Muscle of leg (tissue), 16 donors: ENCODE measurements at places on chromosomes 4 and X. TPM values are rescaled to one million over a fixed set of nuclear protein-coding genes. Genes with fewer than 3 reads are reported as not detected.

- peak; percentile 66 for DNase-seq
These were observed 345.1 kb upstream of the TACR3 start for GRCh38 chr4:104064646-104065577.

STARD8 gene
- 19.1 TPM for polyA plus RNA-seq

VEGFC gene
- 6.4 TPM for polyA plus RNA-seq

GRCh38 chr4:76373919-76374552 lies 46.9 kb downstream of the CCDC158 start:
- DNase-seq = no peak

DNA sequence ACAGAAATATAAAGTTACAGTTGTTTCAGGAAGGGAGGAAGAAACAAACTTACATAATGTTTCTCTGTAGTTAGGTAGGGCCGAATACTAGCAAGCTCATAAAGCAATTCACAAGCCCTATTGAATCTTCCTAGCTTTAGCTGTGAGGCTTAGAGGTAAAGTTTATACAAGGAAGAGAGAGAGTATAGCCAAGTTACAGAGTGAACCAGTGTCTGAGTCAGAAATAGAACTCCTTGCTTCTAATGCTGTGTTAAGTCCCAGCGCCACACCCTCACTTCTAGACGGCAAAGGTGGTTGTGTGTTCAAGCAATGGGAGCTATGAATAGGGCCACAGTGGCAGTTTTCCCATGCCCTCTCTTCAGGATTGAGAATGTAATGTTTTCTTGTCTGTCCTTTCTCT lies 6.1 kb downstream of the LPAR4 start:
- no peak for DNase-seq

SLC35A2 gene
- 15.9 TPM for polyA plus RNA-seq

- no peak for DNase-seq
These were observed 396.6 kb upstream of the RPS6KA3 start for GRCh38 chrX:20663336-20663735.

DNA sequence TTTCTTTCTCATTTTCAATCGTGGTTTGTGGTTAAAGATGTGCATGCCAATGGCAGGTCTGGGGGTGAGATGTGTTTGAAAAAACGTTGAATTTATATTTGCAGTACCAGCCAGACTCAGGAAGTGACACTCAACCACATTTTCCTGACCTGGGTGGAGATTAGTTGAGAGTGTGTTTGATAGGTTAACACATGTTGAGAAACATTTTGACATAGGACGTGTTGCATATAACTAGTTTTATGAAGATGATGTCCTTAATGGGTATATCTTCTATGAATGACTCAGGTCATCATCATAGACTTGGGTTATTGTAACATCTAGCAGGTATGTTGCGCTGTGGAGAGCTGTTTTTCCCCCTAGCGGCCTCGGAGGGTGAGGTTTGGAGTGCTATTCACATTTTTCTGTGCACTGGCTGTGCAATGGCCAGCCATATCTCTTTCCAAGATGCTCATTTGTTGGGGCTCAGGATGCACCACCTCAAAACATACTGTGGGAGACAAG lies 21.7 kb upstream of the CD38 start:
- DNase-seq = peak; percentile 14

- DNase-seq = no peak
These were observed 58.0 kb downstream of the SLC2A9 start for GRCh38 chr4:9963328-9963727.

- DNase-seq = no peak
These were observed 395.3 kb downstream of the STPG2 start for GRCh38 chr4:97747945-97748344.

- DNase-seq = peak; percentile 27
These were observed 547.5 kb downstream of the SMARCA1 start for GRCh38 chrX:128975745-128976144.

DNA sequence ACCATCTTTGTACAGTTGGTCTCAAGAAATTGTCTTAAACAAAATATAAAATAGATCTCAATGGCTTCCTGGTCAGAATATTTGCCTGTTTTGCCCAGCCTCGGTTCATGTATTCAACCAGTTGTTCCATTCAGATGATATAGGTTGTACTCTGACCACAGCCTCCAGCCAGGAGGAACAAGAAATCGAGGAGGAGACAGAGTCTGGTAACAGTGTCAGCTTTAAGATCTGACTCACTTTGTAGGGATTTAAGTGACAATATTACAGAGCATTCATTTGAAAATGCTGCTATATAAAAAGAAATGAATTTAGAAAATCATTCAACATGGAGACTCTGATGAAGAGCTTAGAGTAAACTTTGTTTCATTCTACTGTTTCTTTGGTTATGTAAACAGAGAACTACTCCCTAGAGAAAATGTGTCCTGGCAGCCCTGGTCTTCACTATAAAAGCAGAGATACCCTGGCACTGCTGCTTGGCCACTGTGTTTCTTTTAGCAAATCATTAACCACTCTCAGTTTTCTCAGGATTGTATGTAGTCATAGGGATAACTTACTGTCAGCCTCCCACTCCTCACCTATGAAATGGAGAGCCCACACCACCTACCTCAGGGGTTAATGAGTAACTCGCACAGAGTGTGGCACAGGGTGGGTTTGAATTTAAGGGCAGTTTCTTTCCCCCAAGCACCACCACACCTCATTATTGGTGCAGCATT lies 53.5 kb downstream of the PAGE2 start:
- DNase-seq = no peak

- DNase-seq = no peak
These were observed 7.3 kb upstream of the GLOD5 start for GRCh38 chrX:48754238-48754637.

DNA sequence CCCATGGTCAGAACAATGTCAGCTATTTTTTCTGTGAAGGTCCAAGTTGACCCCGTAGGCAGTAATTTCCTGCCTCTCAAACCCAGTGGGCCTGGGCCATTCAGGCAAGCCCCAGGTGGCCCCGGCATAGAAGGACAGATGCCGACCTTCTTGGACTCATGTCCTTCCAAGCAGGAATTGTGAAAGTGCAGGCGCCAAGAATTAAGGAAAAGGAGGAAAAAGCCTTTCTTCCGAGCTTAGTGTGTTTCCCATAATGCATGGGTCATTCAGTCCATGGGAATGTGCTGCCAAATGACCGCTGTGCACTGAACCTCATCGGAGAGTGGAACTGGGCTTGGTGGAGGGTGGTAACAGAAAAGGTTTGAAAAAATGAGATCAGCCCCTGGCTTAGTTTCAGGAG lies 196.5 kb upstream of the HS3ST1 start:
- DNase-seq = peak; percentile 50

PGAM4 gene
- not detected for polyA plus RNA-seq

DNA sequence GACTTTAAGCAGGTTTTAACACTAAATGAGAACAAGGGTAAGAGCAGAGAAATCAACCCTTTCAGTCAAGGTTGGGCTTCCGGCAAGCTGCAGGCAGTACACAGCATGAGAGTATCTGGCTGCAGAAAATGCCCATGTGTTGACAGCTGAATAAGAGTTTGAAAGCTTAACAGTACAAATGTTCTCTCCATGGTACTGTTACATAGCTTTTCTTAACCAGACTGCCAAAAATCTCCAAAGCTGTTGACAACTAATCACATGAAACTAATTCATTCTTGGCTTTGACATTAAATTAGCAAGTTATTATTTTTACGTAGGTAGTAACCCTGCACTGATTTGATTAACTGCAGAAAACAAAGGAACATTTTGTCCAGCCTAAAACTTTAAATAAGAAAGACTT lies 153.5 kb downstream of the SLC10A7 start:
- peak; percentile 28 for DNase-seq

XPNPEP2 gene
- 12.9 TPM for polyA plus RNA-seq

CPLX1 gene
- polyA plus RNA-seq = 0.57 TPM
